ENCODE measurements at places on chromosomes 6 and 20.

- DNase-seq: no peak
Observed at GRCh38 chr6:20853828-20854227, 319.6 kb downstream of the CDKAL1 start.

GRCh38 chr6:125377621-125378020 is 75.9 kb upstream of the HDDC2 start:
- DNase-seq: no peak

DNA sequence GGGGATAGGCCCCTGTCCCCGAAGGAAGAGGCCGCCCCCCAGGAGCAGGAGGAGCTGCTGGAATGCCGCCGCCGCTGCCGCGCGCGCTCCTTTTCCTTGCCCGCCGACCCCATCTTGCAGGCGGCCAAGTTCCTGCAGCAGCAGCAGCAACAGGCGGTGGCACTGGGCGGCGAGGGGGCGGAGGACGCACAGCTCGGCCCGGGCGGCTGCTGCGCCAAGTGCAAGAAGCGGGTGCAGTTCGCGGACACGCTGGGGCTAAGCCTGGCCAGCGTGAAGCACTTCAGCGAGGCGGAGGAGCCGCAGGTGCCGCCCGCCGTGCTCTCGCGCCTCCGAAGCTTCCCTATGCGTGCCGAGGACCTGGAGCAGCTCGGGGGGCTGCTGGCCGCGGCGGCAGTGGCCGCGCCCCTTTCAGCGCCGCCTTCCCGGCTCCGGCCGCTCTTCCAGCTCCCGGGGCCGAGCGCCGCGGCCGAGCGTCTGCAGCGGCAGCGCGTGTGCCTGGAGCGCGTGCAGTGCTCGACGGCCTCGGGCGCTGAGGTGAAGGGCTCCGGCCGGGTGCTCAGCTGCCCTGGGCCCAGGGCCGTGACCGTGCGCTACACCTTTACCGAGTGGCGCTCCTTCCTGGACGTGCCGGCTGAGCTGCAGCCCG is 630 bp downstream of the PPP1R3G start:
- no peak for DNase-seq

- no peak for DNase-seq
Observed at GRCh38 chr6:53203483-53203882, 54.8 kb upstream of the GCM1 start.

DNA sequence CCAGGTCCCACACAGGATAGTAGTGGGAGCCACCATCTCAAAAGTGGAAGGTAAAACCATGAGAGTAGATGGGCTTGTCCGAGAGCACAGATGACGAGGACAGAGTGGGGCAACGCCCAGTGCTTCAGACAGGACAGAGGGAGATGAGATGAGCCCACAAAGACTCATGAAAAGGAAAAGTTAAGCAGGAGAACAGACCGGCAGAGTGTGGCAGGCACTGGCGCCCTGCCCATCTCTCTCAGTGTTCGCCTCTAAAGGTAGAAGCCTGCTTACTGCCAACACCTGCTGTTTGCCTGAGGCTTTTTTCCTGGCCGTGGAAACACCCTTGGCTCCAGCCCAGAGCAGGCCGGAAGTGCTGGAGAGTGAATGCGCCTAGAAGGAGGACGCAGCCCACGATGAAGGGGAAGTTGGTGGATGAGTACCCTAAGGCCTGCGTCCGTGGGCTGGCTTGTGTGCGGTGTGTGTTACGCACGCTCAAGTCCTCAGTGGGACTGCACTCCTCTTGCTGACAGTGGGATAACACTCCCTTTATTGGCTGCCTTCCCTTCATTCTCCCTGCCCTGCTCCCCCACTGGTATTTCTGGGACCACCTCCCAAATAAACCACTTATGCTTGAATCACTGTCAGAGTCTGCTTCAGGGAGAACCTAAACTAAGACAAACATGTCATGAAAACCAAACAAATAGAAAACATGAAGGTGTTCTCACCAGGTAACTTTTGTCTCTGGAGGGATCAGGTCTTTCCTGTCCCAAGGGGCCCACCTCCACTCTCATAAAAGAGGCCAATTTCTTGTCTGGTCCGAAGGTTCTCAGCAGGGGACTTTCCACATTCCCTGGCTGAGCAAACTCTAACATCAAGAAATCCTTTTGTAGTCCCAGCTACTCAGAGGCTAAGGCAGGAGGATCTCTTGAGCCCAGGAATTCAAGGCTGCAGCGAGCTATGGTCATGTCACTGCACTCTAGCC is 9.1 kb upstream of the FOXP4 start:
- no peak for DNase-seq

GRCh38 chr6:4129446-4129845 is 5.9 kb downstream of the ECI2 start:
- DNase-seq: no peak

- DNase-seq: no peak
Observed at GRCh38 chr6:37994223-37994622, 174.7 kb downstream of the ZFAND3 start.

- no peak for DNase-seq
Observed at GRCh38 chr6:111741177-111741952, 131.9 kb downstream of the FYN start.

GRCh38 chr6:110934381-110934898 is 24.1 kb upstream of the GTF3C6 start:
- DNase-seq: no peak

- DNase-seq: peak; percentile 16
Observed at GRCh38 chr6:32666420-32667300, at the start of gene HLA-DQB1. HLA-DQB1 (minus strand) TSS chr6:32666657; CDS start chr6:32666607, 50 bp downstream.
